ENCODE measurements at places on chromosomes 5 and 9.

GRCh38 chr5:137615171-137615775 lies 116.1 kb upstream of the SPOCK1 start:
- DNase-seq = no peak

- no peak for DNase-seq
Observed at GRCh38 chr9:18786196-18786595, 246.8 kb downstream of the SAXO1 start.

DNA sequence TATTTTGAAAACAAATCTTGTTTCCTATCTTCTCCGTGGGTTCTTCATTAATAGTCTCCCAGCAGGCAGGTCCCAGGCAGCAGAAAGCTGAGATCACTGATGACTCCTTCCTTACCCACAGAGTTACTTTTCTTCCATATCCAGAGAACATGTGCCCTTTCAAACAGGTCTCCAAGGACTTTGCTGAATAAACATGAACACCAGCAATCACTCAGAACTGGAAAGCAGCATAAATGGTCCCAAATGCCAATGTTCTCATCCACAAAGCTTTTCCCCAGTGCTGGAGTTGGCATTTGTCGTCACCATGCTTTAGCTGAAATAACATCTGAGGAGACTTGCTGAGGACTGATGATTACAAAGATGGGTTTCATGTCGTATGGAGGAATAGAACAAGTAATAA lies 134.0 kb downstream of the YIPF5 start:
- no peak for DNase-seq

- DNase-seq = no peak
Observed at GRCh38 chr5:172564188-172564587, 76.9 kb upstream of the NEURL1B start.

GRCh38 chr5:181181650-181182565 lies 23.1 kb downstream of the TRIM7 start:
- DNase-seq = peak; percentile 60

- DNase-seq = no peak
Observed at GRCh38 chr5:97644896-97645295, 461.8 kb upstream of the RIOK2 start.

DNA sequence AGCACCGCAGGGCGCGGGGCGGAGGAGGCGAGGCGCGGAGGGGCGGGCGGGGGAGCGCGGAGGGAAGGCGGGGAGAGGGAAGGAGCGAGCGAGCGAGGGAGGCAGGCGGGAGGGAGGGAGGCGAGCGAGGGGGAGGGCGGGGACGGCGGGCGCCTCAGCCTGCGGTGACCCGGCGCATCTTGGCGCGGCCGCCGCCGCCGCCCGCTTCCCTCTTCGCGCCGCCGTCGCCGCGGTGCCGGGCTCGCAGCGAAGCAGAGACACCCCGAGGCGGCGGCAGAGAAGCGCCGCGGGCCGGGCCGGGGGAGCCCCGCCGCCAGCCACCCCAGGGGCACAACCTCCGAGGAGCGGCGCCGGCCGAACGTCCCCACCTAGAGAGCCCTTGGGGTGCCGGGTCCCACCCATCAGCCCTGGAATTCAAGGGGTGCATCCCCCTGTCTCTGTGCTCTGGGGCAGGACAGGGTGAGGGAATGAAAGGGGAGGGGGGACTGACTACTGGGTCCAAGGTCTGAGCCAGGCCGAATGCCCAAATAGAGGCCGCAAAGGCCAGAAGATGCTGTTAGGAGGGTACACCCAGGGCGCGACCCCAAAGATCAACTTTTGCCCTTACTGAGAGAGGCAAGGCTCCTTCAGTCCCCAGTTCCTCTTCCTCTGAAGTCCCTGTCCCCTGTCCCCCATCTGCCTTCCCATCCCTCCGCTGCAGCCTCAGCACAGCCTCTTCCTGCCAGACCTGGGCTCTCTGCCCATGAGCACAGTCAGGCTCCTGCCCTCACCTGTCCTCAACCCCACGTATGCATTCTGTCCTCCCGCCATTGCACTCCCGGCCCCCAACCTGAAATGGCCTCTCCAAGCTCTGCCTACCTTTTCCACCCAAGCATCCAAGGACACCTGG lies at the start of gene ADAMTS2:
TSS of gene ADAMTS2 (minus strand) at position 29 of the 889 bp plus-strand sequence. CDS start 133 bp downstream, outside the sequence.
- DNase-seq = no peak

- no peak for DNase-seq
Observed at GRCh38 chr5:16579142-16579847, 37.5 kb downstream of the RETREG1 start.

DNA sequence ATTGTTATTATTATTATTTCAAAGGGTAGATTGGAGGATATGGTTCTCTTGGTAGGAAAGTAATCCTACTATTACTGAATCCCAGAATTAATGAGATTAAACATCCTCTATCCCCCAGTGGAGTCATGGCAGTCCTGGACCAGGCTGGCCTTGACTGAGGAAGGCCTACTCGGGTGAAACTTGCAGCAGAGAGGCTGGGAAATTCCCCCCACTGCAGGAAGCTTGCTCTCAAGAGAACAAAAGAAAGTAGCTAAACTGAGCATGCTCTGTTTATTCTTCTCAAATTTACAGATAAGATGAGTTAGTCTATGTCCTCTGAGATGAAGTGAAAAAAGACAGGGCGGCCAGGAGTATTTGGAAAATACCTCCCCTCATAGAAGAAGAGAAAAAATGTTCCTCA lies 233.9 kb upstream of the RPS23 start:
- DNase-seq = no peak

Measured in CD4-positive, alpha-beta T cell (primary cell).